Right lobe of liver (tissue), 6 donors: ENCODE measurements at places on chromosomes 6 and 20. TPM values are rescaled to one million over a fixed set of nuclear protein-coding genes. Genes with fewer than 3 reads are reported as not detected.

DNA sequence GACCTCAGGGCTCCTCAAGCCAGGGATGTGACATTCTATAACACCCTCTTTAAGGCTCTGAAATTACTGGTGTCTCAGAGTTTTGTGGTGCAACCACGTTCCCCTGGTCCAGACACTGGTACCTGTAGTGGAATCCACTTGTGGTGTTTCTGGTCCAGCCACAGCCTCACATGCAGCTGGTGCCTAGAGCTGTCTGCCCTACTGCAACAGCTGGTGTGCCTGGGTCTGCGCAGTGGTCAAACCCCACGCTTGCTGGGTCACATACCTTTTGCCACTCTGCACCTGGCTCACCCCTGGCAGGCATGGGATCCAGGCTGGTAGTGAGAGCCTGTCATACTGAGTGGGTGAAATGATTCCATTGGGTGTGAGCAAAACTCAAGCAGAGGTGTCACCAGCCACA lies 1230.2 kb upstream of the EYS start:
- H3K27me3 ChIP-seq, result no peaks in the 10 kb centered on the region
- no peaks in the 10 kb centered on the region for H3K4me1 ChIP-seq
- no peak overlapping the region for H3K27ac ChIP-seq
- H3K36me3 ChIP-seq, result no peaks in the 10 kb centered on the region
- no peak for DNase-seq

GRCh38 chr20:34037121-34037520 lies 43.4 kb downstream of the RALY start:
- no peaks in the 10 kb centered on the region for H3K27me3 ChIP-seq
- no peaks in the 10 kb centered on the region for H3K36me3 ChIP-seq
- no peak overlapping the region for H3K27ac ChIP-seq
- no peaks in the 10 kb centered on the region for H3K4me1 ChIP-seq

The KIAA0408 gene
- total RNA-seq, result not detected

DNA sequence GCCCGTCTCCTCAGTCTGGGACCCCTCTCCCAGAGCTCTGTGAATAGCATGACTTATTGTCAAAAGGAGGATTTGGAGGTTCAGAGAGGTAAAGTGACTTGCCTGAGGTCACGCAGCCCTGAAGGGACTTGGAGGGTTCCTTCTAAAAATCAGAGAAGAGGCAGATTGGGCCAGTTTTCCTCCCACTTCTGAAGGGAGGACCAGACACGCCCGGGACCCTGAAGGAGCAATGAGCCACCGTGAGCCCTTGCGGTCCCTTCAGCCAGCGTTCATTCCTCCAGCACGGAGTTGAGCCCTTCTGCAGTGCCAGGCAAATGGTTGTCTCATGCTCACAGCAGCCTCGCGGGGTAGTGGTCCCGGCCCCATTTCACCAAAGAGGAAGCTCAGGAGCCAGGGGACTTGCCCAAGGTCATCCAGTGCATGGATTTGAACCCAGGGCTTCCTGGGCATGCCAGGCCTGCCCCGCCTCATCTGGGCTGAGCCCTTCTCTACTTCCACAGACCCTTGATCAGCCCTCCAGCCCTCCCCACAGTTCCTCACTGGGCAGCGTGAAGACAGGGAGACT lies 7.4 kb downstream of the SRC start:
- no peak overlapping the region for H3K4me3 ChIP-seq
- H3K4me1 ChIP-seq, result no peaks in the 10 kb centered on the region
- H3K27me3 ChIP-seq, result no peaks in the 10 kb centered on the region
- no peak overlapping the region for H3K27ac ChIP-seq

GRCh38 chr20:6525447-6526303 lies 241.8 kb upstream of the BMP2 start:
- H3K27me3 ChIP-seq, result no peaks in the 10 kb centered on the region
- no peak overlapping the region for H3K27ac ChIP-seq
- no peak overlapping the region for H3K4me3 ChIP-seq
- no peaks in the 10 kb centered on the region for H3K4me1 ChIP-seq
- DNase-seq, result no peak
- H3K36me3 ChIP-seq, result no peaks in the 10 kb centered on the region

The IL20RA gene
- total RNA-seq, result 0.06 TPM
